T-helper 17 cell (primary cell): ENCODE measurements at places on chromosomes 6 and 20.

DNA sequence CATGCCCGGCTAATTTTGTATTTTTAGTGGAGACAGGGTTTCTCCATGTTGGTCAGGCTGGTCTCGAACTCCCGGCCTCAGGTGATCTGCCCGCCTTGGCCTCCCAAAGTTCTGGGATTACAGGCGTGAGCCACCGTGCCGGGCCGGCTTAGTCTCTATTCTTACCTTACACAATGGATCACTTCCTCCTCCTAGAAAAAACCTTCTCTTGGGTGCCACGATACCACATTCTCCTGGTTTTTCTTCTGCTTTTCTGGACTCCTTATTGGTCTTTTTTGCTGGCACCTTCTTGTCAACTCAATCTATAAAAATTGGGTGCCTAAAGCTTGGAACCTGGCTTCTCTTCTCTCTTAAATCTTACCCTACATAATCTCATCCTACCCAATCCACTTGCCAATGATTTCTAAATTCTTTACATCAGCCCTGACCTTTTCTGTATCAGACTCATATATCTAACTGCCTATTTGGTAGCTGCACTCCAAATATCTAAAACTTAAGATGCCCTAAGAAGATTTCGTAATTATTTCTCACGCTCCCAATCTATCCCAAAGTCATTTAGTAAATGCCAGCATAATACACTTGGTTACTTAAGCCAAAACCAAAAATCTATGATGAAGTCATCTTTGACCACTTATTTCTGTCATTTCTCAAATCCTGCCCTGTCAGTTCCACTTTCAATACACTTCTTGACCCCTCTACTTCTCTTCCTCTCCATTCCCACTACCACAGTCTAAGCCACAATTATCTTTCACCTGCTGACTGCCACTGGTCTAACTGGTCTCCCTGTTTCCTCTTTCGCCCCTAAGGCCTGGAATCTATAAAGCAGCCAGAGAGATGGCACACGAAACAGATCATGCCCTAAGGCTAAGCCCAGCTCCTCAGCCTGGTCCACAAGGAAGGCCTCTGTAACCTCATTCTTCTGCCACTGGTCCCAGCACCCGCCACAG, 43.2 kb downstream of the ELMO2 start:
- H3K4me3 ChIP-seq: peak overlapping the region; percentile 98
- H3K27me3 ChIP-seq: no peaks in the 10 kb centered on the region
- peaks cover 65% of the 10 kb centered on the region for H3K4me1 ChIP-seq
- H3K36me3 ChIP-seq: peaks cover 13% of the 10 kb centered on the region
- H3K27ac ChIP-seq: peak overlapping the region; percentile 92

DNA sequence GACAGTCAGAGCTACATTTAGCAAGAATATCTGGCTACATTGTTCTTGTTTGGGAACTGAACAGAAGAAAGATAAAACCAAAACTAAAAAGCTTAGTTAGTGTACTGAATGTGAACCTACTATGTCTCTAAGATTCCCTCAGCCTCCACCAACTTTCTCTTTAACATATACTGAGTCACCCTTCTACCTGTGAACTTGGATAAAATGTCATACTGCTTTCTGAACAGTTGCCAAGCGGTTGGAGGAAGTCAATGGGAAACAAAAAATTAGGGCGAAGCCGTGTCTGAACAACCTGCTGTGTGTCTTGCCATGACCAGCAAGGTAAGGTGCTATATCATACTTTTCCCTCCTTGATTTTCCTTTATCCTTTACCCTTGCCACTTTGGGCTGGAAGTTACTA, 243.5 kb downstream of the BTBD9 start:
- no peaks in the 10 kb centered on the region for H3K27me3 ChIP-seq
- no peak for DNase-seq
- peaks cover 7% of the 10 kb centered on the region for H3K36me3 ChIP-seq
- H3K4me3 ChIP-seq: no peak overlapping the region
- peaks cover 9% of the 10 kb centered on the region for H3K4me1 ChIP-seq

GRCh38 chr6:84738996-84739865, 25.2 kb downstream of the TBX18 start:
- no peak overlapping the region for H3K27ac ChIP-seq
- DNase-seq: no peak
- peaks cover 7% of the 10 kb centered on the region for H3K27me3 ChIP-seq

DNA sequence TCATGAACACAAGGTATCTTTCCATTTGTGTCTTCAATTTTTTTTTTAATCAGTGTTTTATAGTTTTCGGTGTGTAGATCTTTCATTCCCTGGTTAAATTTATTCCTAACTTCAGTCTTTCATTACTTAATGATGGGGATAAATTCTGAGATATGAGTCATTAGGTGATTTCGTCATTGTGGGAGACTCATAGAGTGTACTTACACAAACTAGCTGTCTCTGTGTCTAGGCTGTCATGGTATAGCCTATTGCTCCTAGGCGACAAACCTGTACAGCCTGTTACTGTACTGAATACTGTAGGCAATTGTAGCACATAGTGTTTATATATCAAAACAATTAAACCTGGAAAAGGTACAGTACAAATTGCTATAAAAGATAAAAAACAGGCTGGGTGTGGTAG, 42.1 kb downstream of the SMAP1 start:
- peaks cover 39% of the 10 kb centered on the region for H3K4me1 ChIP-seq
- H3K27me3 ChIP-seq: no peaks in the 10 kb centered on the region
- no peak for DNase-seq
- peak overlapping the region; percentile 90 for H3K27ac ChIP-seq

- no peak overlapping the region for H3K27ac ChIP-seq
- no peak overlapping the region for H3K4me3 ChIP-seq
- H3K36me3 ChIP-seq: no peaks in the 10 kb centered on the region
- H3K27me3 ChIP-seq: no peaks in the 10 kb centered on the region
- DNase-seq: no peak
Measured at GRCh38 chr6:74966712-74967111, 239.1 kb downstream of the COL12A1 start.

DNA sequence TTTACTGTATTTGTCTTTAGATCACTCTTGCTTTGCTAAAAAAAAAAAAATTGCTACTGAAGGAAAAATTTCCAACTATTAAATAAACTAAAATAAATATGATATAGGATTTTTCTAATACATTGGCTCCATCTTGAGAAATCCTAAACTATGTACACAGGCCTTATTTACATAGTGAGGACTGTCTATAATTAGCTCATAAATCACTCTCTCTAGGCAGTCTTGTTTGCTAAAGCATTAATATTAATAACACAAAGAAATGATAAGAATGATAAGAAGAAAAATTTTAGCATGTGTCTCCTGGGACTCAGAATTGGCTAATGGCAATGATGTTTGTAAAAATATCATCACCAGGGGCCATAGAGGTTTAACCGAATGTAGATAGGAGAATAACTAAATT, 13.3 kb upstream of the CRYBG1 start:
- DNase-seq: no peak
- H3K4me1 ChIP-seq: no peaks in the 10 kb centered on the region
- no peak overlapping the region for H3K4me3 ChIP-seq
- no peak overlapping the region for H3K27ac ChIP-seq

DNA sequence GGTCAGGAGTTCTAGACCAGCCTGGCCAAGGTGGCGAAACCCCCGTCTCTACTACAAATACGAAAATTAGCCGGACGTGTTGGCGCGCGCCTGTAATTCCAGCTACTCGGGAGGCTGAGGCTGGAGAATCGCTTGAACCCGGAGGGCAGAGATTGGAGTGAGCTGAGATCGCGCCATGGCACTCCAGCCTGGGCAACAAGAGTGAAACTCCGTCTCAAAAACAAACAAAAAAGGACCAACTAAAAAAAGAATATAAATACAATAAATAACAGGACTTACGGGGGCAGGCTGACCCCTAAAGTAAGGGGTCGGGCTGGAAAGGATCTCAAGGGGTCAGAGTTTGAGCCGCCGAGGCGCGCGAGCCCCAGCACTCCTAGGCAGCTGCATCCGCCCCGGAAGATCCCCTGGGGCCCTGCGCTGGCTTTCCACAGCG, 509 bp upstream of the TPD52L2 start:
- peaks cover 23% of the 10 kb centered on the region for H3K4me1 ChIP-seq
- no peak for DNase-seq
- H3K27ac ChIP-seq: peak overlapping the region; percentile 97
- H3K4me3 ChIP-seq: peak overlapping the region; percentile 98
- H3K27me3 ChIP-seq: no peaks in the 10 kb centered on the region
